ENCODE measurements at places on chromosomes 5 and 9.

DNA sequence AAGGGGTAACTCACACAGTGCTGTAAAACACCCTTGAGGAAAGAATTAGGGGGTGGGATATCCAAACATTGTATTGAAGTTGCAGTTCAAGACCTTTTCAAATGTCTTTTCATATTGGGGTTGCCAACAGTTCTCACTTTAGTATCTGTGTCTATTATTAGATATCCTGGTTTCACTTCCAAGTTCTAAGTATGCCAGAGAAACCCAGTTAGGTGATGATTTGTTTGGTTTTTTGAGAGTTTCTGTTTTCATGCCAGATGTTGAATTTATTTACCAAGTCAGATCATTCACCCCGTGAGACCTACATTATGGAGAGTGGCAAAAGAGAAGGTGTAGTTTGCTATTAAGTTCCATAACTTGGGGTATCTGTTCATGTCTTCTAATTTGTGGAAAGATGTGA is 64.5 kb downstream of the C9orf152 start:
- no peak for DNase-seq

GRCh38 chr5:67214707-67215447 is 18.3 kb upstream of the CD180 start:
- no peak for DNase-seq

DNA sequence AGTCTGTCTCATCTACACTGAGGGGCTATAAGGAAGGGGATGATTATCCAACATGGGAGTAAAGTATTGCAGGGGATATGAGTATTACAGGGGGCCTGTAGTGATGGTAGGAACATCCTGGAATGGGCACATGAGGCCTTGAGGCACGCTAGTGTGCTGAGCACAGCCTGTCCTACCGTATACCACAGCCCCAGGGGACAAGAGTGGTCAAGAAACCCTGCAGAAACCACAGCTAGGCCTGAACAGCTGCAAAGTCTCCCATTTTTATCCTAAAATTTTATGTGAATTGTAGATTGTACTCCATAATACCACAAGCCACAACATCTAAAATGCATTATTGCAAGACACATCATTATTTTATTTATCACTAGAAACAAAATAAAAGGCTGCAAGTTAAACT is 136.3 kb upstream of the ASTN2 start:
- no peak for DNase-seq

- no peak for DNase-seq
Observed at GRCh38 chr5:96316017-96316416, 117.0 kb downstream of the PCSK1 start.

DNA sequence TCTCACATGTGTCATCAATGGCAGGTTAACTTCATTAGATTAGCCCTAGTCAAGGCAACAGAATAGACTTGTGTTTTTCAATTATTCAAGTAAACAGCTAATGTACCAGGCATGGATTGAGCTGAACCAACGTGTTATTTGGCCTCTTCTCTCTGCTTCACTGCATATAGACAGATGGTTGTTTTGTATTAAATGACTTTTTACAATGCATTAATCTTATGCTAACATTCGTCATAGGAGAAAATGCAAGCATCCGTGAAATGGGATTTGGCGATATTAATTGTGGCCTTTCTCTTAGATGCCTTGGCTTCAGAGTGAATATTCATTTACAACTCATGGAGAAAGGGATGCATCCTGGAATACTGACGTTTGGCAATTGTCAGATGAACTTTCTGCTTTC is 208.0 kb downstream of the KCTD16 start:
- no peak for DNase-seq

- DNase-seq: no peak
Observed at GRCh38 chr9:89281106-89281505, 29.9 kb upstream of the CKS2 start.

DNA sequence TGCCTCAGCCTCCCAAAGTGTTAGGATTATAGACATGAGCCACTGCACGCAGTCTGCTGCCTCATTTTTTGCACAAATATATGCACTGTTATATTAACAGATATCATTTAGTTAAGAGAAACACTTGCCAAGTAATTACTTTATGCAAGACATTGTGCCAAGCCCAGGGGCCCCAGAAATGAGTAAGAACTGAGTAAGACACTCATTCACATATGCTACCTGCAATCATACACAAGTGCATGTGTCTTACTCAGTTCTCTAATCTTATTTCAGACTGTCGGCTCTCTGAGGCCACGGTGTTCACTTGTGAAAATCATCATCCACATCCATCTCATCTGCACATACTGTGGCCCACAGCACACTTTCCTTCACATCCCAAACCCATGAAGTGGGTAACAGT is 16.0 kb downstream of the TRAF1 start:
- DNase-seq: no peak

Data from cerebellar cortex (tissue), 1 donor.